ENCODE measurements at places on chromosomes 5 and 9. TPM values are rescaled to one million over a fixed set of nuclear protein-coding genes. Genes with fewer than 3 reads are reported as not detected.

FIBCD1 gene
- 0.62 TPM for total RNA-seq

DNAI1 gene
- not detected for total RNA-seq

GPR150 gene
- total RNA-seq, result 0.20 TPM

TAF1L gene
- total RNA-seq, result not detected

KCNIP1 gene
- not detected for total RNA-seq

C5orf52 gene
- total RNA-seq, result not detected

ADAMTS12 gene
- total RNA-seq, result 20.8 TPM

QRFP gene
- not detected for total RNA-seq

HAVCR1 gene
- total RNA-seq, result not detected

GNAQ gene
- 24.7 TPM for total RNA-seq

TNFSF8 gene
- not detected for total RNA-seq

SHROOM1 gene
- 8.9 TPM for total RNA-seq

PIP5KL1 gene
- total RNA-seq, result 4.5 TPM

GPRIN1 gene
- total RNA-seq, result 2.2 TPM

ROR2 gene
- 65.1 TPM for total RNA-seq

NR4A3 gene
- total RNA-seq, result 0.12 TPM

SLC25A48 gene
- not detected for total RNA-seq

AJM1 gene
- 1.1 TPM for total RNA-seq

NSG2 gene
- total RNA-seq, result not detected

PLPPR1 gene
- total RNA-seq, result not detected

SAPCD2 gene
- total RNA-seq, result 0.75 TPM

MAP3K1 gene
- 5.7 TPM for total RNA-seq

FAM221B gene
- total RNA-seq, result not detected

ACTBL2 gene
- total RNA-seq, result not detected

EQTN gene
- not detected for total RNA-seq

IRX1 gene
- total RNA-seq, result 0.12 TPM

F2RL1 gene
- total RNA-seq, result 16.7 TPM

CLIC3 gene
- 3.2 TPM for total RNA-seq

IFNA13 gene
- not detected for total RNA-seq

DUSP1 gene
- total RNA-seq, result 156 TPM

DRD1 gene
- total RNA-seq, result not detected

NPR3 gene
- total RNA-seq, result 6.5 TPM

EMB gene
- 1.0 TPM for total RNA-seq

SLC6A3 gene
- total RNA-seq, result not detected

DIRAS2 gene
- total RNA-seq, result 1.1 TPM

FAXDC2 gene
- 20.8 TPM for total RNA-seq

AUH gene
- 21.2 TPM for total RNA-seq

EIF4E1B gene
- not detected for total RNA-seq

LRRC14B gene
- total RNA-seq, result not detected

WDR31 gene
- 0.98 TPM for total RNA-seq

PCDHA7 gene
- total RNA-seq, result 0.15 TPM

PCDHB10 gene
- total RNA-seq, result 0.56 TPM

CMYA5 gene
- total RNA-seq, result 0.25 TPM

ADAMTS6 gene
- 1.7 TPM for total RNA-seq

ORM2 gene
- not detected for total RNA-seq

Measured in cardiac ventricle fibroblast (primary cell).